Esophagus squamous epithelium (tissue), 5 donors: ENCODE measurements at places on chromosomes 4 and X. TPM values are rescaled to one million over a fixed set of nuclear protein-coding genes. Genes with fewer than 3 reads are reported as not detected.

Gene RADX
- total RNA-seq = 2.3 TPM

Gene FHIP1A
- total RNA-seq = 45.6 TPM

Gene PGAM4
- not detected for total RNA-seq

Gene RHOXF2B
- not detected for total RNA-seq

Gene IL21
- total RNA-seq = not detected

Gene VCX
- not detected for total RNA-seq

Gene IL1RAPL2
- total RNA-seq = not detected

Gene NCAPG
- total RNA-seq = 18.4 TPM

Gene F8A2
- not detected for total RNA-seq

Gene SMPX
- total RNA-seq = not detected
